ENCODE measurements at places on chromosomes 7 and 10. TPM values are rescaled to one million over a fixed set of nuclear protein-coding genes. Genes with fewer than 3 reads are reported as not detected.

- H3K27ac ChIP-seq: no peak overlapping the region
- DNase-seq: no peak
- H3K4me1 ChIP-seq: peaks cover 17% of the 10 kb centered on the region
- no peak overlapping the region for H3K4me3 ChIP-seq
- H3K36me3 ChIP-seq: no peaks in the 10 kb centered on the region
These were observed 63.8 kb downstream of the HBP1 start for GRCh38 chr7:107232568-107233090.

- DNase-seq: peak; percentile 41
- H3K27me3 ChIP-seq: no peaks in the 10 kb centered on the region
- H3K27ac ChIP-seq: peak overlapping the region; percentile 79
- 0 out of 2 replicates have a peak, but pooled peaks cover 4% of the 10 kb centered on the region for H3K4me1 ChIP-seq
- peak overlapping the region; percentile 98 for H3K4me3 ChIP-seq
These were observed 558 bp downstream of the TCTN3 start for GRCh38 chr10:95693071-95693667.

- peak overlapping the region; percentile 66 for H3K4me3 ChIP-seq
- H3K27ac ChIP-seq: peak overlapping the region; percentile 97
- H3K4me1 ChIP-seq: peaks cover 25% of the 10 kb centered on the region
- peak; percentile 91 for DNase-seq
These were observed 135.2 kb downstream of the CUX1 start for GRCh38 chr7:101952355-101953247.

Gene LDB3
- under 0.01 TPM for total RNA-seq

- H3K4me3 ChIP-seq: no peak overlapping the region
- no peaks in the 10 kb centered on the region for H3K27me3 ChIP-seq
- DNase-seq: no peak
- H3K36me3 ChIP-seq: no peaks in the 10 kb centered on the region
These were observed 7.9 kb upstream of the SEPTIN7 start for GRCh38 chr7:35792873-35793489.

DNA sequence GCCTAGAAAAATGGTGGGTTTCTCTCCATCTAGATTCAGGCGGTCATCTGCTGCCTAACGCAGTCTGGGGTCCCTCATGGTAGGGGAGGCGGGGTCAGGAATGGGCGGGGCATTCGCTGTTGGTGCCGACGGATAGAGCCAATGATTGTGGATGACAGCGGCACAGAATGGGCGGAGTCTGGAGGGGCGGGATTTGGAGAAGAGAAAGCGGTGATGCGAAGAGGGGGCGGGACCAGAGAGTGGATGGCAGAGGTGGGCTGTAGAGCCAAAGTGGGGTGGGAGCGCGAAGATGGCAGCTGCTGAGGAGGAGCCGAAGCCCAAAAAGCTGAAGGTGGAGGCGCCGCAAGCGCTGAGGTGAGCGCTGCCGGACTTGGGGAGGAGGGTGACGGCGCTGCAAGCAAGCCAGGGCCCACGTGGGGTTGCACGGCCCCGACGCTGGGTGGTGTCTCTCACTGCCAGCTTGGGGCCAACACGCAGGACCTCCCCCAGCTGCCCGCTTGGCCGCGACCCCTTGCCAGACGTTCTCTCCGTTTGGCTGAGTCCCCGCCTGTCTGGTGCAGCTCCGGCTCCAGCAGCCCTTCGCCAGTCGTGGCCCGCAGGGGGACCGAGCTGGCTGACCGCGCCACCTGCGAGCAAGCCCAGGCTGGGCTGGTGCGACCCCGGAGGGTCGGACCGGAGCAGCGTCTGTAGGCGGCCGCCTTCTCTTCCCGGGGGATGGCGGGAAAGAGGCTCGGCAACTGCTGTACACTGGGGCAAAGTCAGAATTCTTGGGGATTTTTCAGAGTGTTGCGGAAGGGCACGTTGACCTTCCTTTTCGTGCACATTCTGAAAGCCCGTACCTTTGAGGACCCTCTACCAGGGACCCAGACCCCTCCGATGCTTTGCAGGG is at the start of gene ADK:
Gene ADK, plus strand, starts transcription at position 232 of the 889 bp plus-strand sequence. Its CDS starts 58 bp downstream, at position 290.
- H3K27me3 ChIP-seq: no peaks in the 10 kb centered on the region
- H3K4me1 ChIP-seq: peaks cover 23% of the 10 kb centered on the region
- H3K36me3 ChIP-seq: no peaks in the 10 kb centered on the region

Gene MET
- 68.8 TPM for total RNA-seq

GRCh38 chr10:49498425-49498824 is 40.5 kb downstream of the ERCC6 start:
- H3K4me3 ChIP-seq: no peak overlapping the region
- H3K4me1 ChIP-seq: peaks cover 11% of the 10 kb centered on the region
- H3K27ac ChIP-seq: no peak overlapping the region
- no peak for DNase-seq

DNA sequence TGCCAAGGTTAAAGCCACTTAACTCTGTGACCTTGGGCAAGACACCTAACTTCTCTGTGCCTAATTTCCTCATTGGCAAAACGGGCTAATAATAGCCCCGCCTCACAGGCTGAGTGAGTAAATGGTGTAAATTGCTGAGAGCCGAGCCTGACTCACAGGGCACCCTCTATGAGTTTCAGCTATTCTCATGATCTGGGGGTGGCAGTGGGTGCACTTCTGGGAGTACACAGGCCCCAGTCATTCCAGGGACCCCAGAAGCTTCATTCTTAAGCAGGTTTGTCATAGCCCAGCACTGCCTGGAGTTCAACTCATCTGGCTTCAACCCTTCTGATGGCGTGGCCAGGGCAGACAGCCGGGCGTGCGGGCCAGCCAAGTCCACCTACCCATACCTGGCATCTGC is 137.2 kb downstream of the GRID1 start:
- H3K27ac ChIP-seq: no peak overlapping the region
- H3K36me3 ChIP-seq: no peaks in the 10 kb centered on the region
- no peak overlapping the region for H3K4me3 ChIP-seq
- H3K4me1 ChIP-seq: peaks cover 7% of the 10 kb centered on the region
- DNase-seq: peak; percentile 57
- H3K27me3 ChIP-seq: no peaks in the 10 kb centered on the region

Gene NUTM2E
- not detected for total RNA-seq

DNA sequence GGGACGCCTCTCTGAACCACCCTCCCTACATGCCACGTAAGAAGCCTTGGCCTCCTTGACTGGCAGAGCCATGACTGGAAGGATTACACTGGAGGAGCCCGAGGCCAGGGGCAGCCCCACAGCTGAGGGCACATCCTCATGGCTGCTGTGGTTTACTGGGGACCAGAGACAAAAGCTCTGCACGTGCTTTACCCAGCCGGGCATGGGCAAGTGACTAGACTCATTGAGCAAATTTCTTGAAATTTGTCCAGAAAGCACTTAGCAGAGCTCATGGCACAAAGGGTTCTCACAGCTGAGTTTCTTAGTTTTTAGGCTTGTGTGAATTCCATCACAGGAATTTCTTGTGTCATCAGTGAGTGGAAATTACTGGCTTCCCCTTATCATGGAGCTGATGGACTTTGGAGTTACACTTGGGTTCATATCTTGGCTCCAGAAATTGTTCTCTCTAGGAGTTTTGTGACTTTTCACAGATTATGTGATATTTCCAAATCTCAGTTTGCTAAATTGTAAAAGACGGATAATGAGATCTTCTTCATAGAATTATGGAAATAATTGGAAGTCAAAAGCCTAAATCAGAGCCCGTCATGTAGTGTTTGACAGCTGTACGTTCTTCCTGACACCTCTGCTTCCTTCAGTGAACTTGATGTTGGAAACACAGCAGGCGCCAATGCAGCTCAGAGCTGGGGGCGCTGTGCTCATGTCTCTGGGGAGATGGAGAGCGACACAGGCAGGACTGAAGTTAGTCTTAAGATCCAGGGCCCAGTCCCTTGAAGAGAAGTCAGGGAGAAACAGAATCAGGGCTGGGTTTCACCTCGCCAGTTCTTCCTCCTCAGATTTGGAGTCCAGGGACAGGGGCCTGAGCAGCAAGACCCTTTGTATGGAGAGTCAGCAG is 47.7 kb upstream of the MGAM2 start:
- no peaks in the 10 kb centered on the region for H3K36me3 ChIP-seq
- DNase-seq: peak; percentile 28
- no peak overlapping the region for H3K27ac ChIP-seq

- no peaks in the 10 kb centered on the region for H3K4me1 ChIP-seq
- H3K27me3 ChIP-seq: no peaks in the 10 kb centered on the region
- no peak overlapping the region for H3K4me3 ChIP-seq
- no peak for DNase-seq
- no peak overlapping the region for H3K27ac ChIP-seq
These were observed 4.4 kb upstream of the ABHD11 start for GRCh38 chr7:73742753-73743641.

Gene STRA8
- not detected for total RNA-seq

Gene ELAPOR2
- total RNA-seq: 1.8 TPM

GRCh38 chr10:101559596-101560297 is 28.3 kb downstream of the POLL start:
- no peaks in the 10 kb centered on the region for H3K4me1 ChIP-seq
- no peak for DNase-seq
- H3K36me3 ChIP-seq: no peaks in the 10 kb centered on the region

GRCh38 chr10:129755621-129756020 is 208.5 kb downstream of the EBF3 start:
- no peak for DNase-seq
- H3K27ac ChIP-seq: no peak overlapping the region
- H3K4me3 ChIP-seq: no peak overlapping the region
- no peaks in the 10 kb centered on the region for H3K27me3 ChIP-seq
- 0 out of 2 replicates have a peak, but pooled peaks cover 4% of the 10 kb centered on the region for H3K4me1 ChIP-seq

Gene CTAGE15
- not detected for total RNA-seq

GRCh38 chr10:59072038-59072437 is 104.4 kb upstream of the PHYHIPL start:
- no peaks in the 10 kb centered on the region for H3K36me3 ChIP-seq
- DNase-seq: no peak
- no peaks in the 10 kb centered on the region for H3K4me1 ChIP-seq
- no peak overlapping the region for H3K27ac ChIP-seq
- no peaks in the 10 kb centered on the region for H3K27me3 ChIP-seq
- no peak overlapping the region for H3K4me3 ChIP-seq

- no peak overlapping the region for H3K4me3 ChIP-seq
- H3K27me3 ChIP-seq: no peaks in the 10 kb centered on the region
- DNase-seq: no peak
- H3K27ac ChIP-seq: no peak overlapping the region
These were observed 31.2 kb upstream of the TMEM168 start for GRCh38 chr7:112821345-112821744.

Gene LLCFC1
- total RNA-seq: not detected

DNA sequence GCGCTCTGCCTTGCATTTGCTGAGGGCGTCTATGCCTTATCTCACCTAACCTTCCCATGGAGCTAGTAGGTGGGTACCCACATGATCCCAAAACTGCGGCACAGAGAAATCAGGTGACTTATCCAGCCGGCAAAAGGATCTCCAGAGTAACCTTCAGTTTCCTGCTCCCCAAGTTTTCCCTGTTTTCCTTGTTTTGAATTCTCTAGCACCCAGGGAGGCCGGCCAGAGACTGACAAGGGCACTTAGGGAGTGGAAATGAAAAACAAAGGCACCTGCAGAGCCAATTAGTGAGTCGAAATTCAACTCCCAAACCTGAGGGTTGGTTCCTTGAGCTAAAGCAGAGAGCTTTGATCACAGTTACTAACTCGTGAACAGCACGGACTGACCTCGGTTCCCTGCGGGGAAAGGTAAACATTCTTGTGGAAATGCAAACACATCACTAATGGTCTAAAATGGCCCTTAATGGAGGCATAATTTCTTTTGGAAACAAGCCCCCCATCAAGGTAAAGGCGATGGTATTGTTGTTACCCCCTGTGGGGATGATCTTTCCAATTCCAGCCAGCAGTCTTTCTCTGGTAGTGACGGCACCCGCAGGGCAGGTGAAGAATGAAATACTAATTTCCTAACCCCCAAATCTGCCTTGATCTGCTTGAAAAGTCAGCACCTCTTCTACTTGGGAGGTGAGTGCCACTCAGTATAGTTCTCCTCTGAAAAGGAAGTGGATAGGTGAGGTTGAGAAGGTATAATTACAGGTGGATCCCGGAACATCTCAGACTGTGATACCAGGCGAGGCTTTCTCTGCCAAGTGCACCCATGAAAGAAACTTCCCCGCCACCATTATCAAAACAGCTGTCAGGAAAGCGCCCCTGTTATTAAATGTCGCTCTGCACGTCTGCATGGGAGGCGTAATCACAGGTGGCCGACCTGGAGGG is 365.6 kb upstream of the AUTS2 start:
- no peak for DNase-seq
- H3K27me3 ChIP-seq: no peaks in the 10 kb centered on the region
- no peak overlapping the region for H3K27ac ChIP-seq

GRCh38 chr10:78706726-78707540 is 361.8 kb upstream of the ZMIZ1 start:
- peak; percentile 39 for DNase-seq
- no peaks in the 10 kb centered on the region for H3K27me3 ChIP-seq
- no peak overlapping the region for H3K27ac ChIP-seq
- no peaks in the 10 kb centered on the region for H3K36me3 ChIP-seq
- peaks cover 12% of the 10 kb centered on the region for H3K4me1 ChIP-seq
- H3K4me3 ChIP-seq: no peak overlapping the region

GRCh38 chr10:60978287-60979115 is 34.5 kb upstream of the RHOBTB1 start:
- H3K27ac ChIP-seq: no peak overlapping the region
- H3K36me3 ChIP-seq: no peaks in the 10 kb centered on the region
- DNase-seq: peak; percentile 32
- H3K4me1 ChIP-seq: peaks cover 16% of the 10 kb centered on the region

GRCh38 chr10:12726971-12727831 is 274.3 kb downstream of the CCDC3 start:
- H3K36me3 ChIP-seq: no peaks in the 10 kb centered on the region
- peaks cover 37% of the 10 kb centered on the region for H3K27me3 ChIP-seq
- no peak overlapping the region for H3K27ac ChIP-seq
- DNase-seq: no peak
- 0 out of 2 replicates have a peak, but pooled peaks cover 4% of the 10 kb centered on the region for H3K4me1 ChIP-seq

- no peaks in the 10 kb centered on the region for H3K36me3 ChIP-seq
- no peak overlapping the region for H3K27ac ChIP-seq
- H3K27me3 ChIP-seq: peaks cover 41% of the 10 kb centered on the region
- DNase-seq: no peak
- no peaks in the 10 kb centered on the region for H3K4me1 ChIP-seq
These were observed 11.6 kb downstream of the CYP3A43 start for GRCh38 chr7:99839287-99840021.

Gene DNA2
- total RNA-seq: 5.2 TPM

GRCh38 chr10:128306966-128307365 is 180.7 kb upstream of the MKI67 start:
- no peaks in the 10 kb centered on the region for H3K4me1 ChIP-seq
- H3K36me3 ChIP-seq: no peaks in the 10 kb centered on the region
- H3K4me3 ChIP-seq: no peak overlapping the region
- H3K27me3 ChIP-seq: no peaks in the 10 kb centered on the region
- DNase-seq: no peak

- H3K27me3 ChIP-seq: no peaks in the 10 kb centered on the region
- H3K27ac ChIP-seq: no peak overlapping the region
- no peaks in the 10 kb centered on the region for H3K36me3 ChIP-seq
- no peaks in the 10 kb centered on the region for H3K4me1 ChIP-seq
- H3K4me3 ChIP-seq: no peak overlapping the region
These were observed 18.2 kb upstream of the TMEM248 start for GRCh38 chr7:66902844-66903180.

Gene ANKRD2
- total RNA-seq: not detected

Gene TYW1B
- 1.6 TPM for total RNA-seq

DNA sequence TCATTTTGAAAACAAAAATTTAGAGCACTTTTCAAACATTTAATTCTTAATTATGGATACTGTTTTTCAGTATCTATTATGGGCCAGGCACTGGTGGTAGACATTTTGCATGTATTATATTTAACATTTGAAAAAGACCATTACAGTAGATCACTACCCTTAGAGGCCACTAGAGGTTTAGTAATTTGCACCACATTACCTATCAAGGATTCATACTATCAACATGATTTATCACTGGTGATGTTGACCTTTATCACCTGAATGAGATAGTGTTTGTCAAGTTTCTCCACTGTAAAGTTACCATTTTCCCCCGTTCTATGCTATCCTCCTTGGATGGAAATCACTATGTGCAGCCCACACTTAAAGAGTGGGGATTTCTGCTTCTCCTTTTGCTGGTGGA is 4.4 kb upstream of the SNX13 start:
- H3K27me3 ChIP-seq: no peaks in the 10 kb centered on the region
- H3K4me3 ChIP-seq: no peak overlapping the region
- H3K4me1 ChIP-seq: peaks cover 8% of the 10 kb centered on the region

Data from GM23248 (cell line).